Activated CD4-positive, alpha-beta T cell treated with anti-CD3 and anti-CD28 coated beads, Interleukin-2, amount 50 U/mL, for 1 hour (primary cell): ENCODE measurements at places on chromosomes 11 and 22.

DNA sequence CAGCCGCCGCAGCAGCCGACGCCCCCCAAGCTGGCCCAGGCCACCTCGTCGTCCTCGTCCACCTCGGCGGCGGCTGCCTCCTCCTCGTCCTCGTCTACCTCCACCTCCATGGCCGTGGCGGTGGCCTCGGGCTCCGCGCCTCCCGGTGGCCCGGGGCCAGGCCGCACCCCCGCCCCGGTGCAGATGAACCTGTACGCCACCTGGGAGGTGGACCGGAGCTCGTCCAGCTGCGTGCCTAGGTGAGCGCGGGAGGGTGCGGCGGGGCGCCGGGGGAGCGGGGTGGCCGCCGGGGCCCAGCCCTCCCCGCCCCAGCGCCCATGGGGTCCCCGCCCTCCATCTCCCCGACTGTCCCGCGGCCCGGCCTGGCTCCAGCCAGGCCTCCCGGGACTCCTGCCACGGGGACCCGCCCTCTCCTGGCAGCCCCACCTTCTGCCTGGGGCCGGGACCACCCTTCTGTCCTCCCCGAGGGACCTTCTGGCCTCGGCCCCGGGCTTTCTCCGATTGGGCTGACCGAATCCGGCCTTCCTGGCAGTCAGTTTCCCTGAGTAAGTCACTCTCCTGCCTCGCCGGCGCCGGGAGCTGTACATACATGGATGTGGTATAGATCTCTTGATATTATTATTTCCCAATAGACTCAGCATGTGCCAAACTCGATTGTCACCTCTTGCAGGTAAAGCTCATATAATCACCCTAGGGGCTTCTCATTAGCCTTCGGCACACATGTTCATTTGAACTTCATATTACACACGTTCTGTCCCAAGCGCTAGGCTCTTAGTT, 720 bp downstream of the PACS1 start:
- no peak for DNase-seq

DNA sequence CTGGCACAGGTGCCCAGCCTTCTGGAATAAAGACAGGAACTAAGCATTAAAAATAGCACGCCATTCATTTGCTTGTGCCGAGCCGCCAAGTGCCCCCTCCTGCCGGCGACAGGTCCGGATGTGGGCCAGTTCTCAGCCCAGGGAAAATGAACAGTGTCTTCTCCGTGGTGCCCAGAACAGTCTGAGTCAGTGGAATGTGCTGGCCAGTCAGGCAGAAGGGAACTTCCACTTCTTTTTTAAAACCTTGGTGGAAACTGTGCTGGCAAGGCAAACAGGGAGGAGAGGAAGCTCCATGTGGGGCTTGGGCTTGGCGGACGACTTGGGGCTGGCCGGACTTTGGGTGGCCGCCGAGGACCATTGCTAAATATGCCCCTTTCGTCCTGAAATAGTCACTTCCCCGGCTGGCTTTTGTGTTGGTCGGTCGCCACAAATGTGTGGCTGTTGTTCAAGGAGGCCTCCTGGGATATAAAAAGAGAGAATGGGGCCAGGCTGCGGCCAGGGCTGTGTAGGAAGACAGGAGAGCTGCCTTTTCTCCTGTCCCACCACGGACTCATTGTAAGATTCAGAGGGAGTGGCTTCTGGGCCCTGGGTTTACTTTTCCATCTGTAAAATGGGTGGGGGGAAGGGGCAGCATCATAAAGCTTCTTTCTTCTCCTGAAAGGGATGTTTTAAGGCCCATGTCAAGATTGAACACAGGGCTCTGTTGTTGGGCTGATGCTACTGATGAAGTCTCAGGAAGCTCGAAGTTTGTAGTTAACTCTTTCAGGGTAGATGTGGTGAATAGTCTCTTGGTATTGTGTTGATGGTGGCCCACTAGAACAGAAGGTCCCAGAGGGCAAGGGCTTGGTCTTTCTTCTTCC, 101.0 kb downstream of the PTPRJ start:
- peak; percentile 11 for DNase-seq

DNA sequence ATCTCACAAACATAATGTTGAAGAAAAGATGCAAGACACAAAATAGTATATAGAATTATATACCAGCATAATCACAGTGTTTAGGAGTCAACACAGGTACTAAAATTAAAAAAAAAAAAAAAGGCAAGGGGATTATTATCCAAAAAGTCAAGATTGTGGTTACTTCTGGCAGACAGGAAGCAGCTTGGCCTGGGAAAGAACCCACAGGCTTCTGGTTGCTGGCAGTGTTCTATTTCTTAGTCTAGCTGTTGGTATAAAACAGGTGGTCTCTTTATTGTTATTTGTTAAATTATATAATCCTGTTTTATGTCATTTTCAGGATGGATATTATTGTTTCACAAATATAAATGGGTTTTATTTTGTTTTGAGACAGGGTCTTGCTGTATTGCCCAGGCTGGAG, 54.0 kb downstream of the C11orf58 start:
- DNase-seq = no peak

- DNase-seq = no peak
Observed at GRCh38 chr11:76391021-76391420, 9.9 kb downstream of the GVQW3 start.

- no peak for DNase-seq
Observed at GRCh38 chr22:31119026-31119717, 3.6 kb upstream of the INPP5J start.

GRCh38 chr11:64164392-64165312, 1.3 kb downstream of the MACROD1 start:
- no peak for DNase-seq

- no peak for DNase-seq
Observed at GRCh38 chr11:12042215-12042676, 33.8 kb upstream of the DKK3 start.

GRCh38 chr11:112279901-112280267, 19.2 kb upstream of the PLET1 start:
- peak; percentile 76 for DNase-seq

- DNase-seq = peak; percentile 63
Observed at GRCh38 chr11:3920148-3920852, 64.8 kb downstream of the STIM1 start.

DNA sequence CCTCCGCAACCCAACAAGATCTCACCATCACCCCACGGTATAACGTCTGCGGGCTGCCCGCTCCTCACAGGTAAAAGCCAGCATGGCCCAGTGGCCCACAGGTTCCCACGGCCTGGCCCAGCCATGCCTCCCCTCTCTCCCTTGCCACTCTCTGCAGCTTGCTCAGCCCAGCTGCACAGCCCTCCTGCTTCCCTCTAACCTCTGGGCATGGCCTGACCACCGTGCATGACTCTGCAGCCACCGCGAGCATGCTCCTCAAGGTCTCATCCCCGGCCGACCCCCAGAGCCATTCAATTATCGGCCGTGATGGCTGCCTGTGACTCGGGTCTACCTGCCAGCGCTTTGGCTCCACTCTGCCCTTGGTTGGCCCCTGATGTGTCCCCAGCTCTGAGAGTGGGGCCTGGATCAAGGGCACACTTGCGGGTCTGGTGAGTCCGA, 185.5 kb downstream of the CTTN start:
- no peak for DNase-seq

DNA sequence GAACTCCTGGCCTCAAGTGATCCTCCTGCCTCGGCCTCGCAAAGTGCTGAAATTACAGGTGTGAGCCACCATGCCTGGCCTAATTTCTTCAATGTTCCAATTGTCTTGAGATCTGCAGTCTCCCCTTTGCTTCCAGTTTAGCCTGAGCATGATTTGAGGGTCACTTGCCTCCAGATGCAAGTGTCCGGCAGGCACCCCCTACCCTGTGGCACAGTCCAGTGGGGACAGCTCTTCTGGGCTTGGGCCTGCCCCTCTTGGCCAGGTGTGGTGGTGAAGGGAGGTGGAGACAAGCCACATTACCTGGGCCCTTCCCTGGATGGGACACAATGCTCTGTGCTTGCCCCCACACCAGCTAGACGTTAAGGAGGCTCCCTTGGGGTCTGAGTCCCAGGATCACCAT, 21.3 kb upstream of the CACNG2 start:
- DNase-seq = no peak
